ENCODE measurements at places on chromosomes 2 and 18.

GRCh38 chr18:11996190-11996754, 15.0 kb downstream of the IMPA2 start:
- DNase-seq = no peak

DNA sequence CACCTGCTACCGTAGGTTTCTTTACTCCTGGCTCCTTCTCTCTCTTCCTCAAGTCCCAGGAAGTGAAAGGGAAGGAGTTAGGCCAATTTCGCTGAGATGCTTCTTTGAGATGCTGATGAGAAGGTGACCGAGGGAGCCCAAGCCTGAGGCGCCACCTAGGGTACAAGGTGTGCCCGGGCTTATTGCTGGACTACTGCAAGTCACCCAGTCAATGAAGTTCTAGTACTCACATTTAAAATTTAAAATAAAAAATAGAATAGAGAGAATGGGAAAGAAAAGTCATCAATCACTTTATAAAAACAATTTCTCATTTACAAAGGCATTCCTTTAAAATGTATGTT, 45.3 kb downstream of the ACAA2 start:
- peak; percentile 83 for DNase-seq

DNA sequence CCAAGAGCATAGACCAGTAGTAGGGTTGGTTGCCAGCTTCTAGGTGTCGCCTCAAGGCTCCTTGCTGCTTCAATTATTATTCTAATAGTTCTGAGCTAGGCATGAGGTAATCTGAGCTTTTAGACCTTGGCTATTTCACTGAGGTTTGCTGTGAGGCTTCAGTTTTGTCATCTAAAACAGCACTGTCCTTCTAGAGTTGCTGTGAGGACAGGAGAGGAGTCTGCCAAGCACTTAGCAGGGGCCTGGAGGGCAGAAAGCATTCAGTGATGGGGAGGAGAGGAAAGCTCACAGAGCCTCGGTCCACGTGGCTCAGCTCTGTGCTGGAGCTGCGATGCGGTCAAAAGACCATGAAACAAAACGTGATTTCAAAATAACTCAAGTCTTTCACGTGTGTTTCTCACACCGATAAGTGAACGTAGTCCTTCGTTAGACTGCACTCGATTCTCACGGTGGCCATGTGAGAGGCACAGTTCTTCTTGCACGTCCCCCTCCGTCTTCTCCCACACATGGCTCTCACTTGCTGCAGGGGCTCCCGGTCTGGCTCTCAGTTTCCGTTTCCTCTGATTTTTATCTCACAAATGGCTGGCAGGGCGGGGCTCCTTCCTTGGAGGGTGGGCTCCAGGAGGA, 113.7 kb downstream of the B3GNT2 start:
- DNase-seq = peak; percentile 22

- DNase-seq = no peak
Measured at GRCh38 chr2:219168526-219168925, 1.3 kb downstream of the SLC23A3 start.

DNA sequence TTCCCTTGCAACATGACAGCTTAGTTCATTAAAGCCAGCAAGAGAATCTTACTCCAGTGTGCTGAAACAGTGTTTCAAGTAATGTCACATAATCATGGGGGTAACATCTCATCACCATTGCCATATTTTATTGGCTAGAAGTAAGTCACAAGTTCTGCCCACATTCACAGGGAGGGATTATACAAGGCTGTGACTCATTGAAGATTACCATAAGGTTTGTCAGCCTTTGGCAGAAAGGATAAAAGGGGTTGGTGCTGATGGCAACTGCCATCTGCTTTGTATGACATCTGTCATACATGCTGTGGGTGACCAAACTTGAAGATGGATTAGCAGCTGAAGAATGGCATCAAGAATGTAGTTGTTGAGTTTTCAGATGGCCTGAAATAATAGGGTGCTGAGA, 61.2 kb downstream of the KCNE4 start:
- no peak for DNase-seq

DNA sequence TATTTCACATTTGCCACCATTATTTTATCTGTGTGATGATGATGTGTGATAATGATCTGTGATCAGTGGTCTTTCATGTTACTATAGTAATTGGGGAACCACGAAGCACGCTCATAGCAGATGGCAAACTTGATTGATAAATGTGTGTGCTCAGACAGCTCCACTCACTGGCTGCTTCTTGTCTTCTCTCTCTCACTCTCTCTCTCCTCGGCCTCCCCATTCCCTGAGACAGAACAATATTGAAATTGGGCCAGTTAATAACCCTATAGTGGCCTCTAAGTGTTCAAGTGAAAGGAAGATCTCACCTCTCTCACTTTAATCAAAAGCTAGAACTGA, 60.7 kb upstream of the RAPGEF4 start:
- DNase-seq = no peak

- DNase-seq = peak; percentile 33
Measured at GRCh38 chr2:144330951-144331673, 188.8 kb downstream of the ZEB2 start.
